ENCODE measurements at places on chromosomes 2 and 18. TPM values are rescaled to one million over a fixed set of nuclear protein-coding genes. Genes with fewer than 3 reads are reported as not detected.

Gene FHL2
- 3.0 TPM for total RNA-seq

Gene DSC2
- 94.1 TPM for total RNA-seq

- H3K4me1 ChIP-seq = no peaks in the 10 kb centered on the region
- no peak overlapping the region for H3K4me3 ChIP-seq
- peaks cover 13% of the 10 kb centered on the region for H3K27me3 ChIP-seq
These were observed 486.0 kb downstream of the RNF144A start for GRCh38 chr2:7403092-7403775.

Gene G6PC2
- total RNA-seq = not detected

DNA sequence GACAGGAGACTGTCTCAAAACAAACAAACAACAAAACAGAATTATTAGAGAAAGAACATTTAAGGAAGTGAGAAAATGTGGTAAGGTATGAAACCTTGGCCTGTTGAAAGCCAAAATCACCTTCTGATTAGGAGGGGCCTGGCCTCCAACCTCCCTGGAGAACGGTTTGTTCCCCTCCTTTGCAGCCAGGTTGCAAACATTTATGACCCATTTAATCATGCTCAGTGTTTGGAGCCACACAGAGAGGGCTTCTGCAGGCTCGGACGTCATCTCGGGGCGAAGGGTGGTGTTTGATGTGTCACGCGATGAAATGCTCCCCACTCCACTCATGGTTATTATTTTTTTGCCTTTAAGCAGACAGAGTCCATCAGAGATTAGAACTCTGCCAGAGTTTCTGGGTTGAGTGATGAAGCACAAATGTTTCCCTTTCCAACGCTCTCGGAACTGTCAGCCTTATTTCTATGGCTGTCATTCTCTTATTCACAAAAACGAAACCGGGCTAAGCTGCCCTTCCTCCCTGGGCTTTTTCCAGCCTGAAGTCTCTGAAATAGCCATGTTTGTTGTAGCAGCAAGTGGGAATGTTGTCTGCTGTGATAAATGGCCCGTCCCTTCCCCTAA is 33.6 kb upstream of the ROCK2 start:
- no peaks in the 10 kb centered on the region for H3K36me3 ChIP-seq
- H3K27me3 ChIP-seq = peaks cover 7% of the 10 kb centered on the region
- no peak overlapping the region for H3K4me3 ChIP-seq
- H3K4me1 ChIP-seq = peaks cover 7% of the 10 kb centered on the region

GRCh38 chr2:86019121-86019520 is 86.6 kb downstream of the POLR1A start:
- no peak overlapping the region for H3K27ac ChIP-seq
- DNase-seq = no peak
- peaks cover 12% of the 10 kb centered on the region for H3K4me1 ChIP-seq

- H3K4me1 ChIP-seq = no peaks in the 10 kb centered on the region
- peaks cover 28% of the 10 kb centered on the region for H3K36me3 ChIP-seq
- no peak overlapping the region for H3K4me3 ChIP-seq
- H3K27ac ChIP-seq = no peak overlapping the region
- DNase-seq = no peak
These were observed 24.2 kb downstream of the WDR75 start for GRCh38 chr2:189465478-189465877.

- no peaks in the 10 kb centered on the region for H3K36me3 ChIP-seq
- H3K4me3 ChIP-seq = no peak overlapping the region
- DNase-seq = no peak
- no peak overlapping the region for H3K27ac ChIP-seq
- H3K4me1 ChIP-seq = peaks cover 3% of the 10 kb centered on the region
These were observed 7.9 kb upstream of the ERMN start for GRCh38 chr2:157333304-157334047.

GRCh38 chr2:40072442-40073232 is 293.6 kb upstream of the THUMPD2 start:
- no peak overlapping the region for H3K27ac ChIP-seq
- DNase-seq = no peak
- no peak overlapping the region for H3K4me3 ChIP-seq
- H3K27me3 ChIP-seq = no peaks in the 10 kb centered on the region
- no peaks in the 10 kb centered on the region for H3K36me3 ChIP-seq
- peaks cover 3% of the 10 kb centered on the region for H3K4me1 ChIP-seq

Gene CDH2
- total RNA-seq = 210 TPM

Gene TRIM43
- not detected for total RNA-seq

- no peaks in the 10 kb centered on the region for H3K4me1 ChIP-seq
- DNase-seq = no peak
- H3K36me3 ChIP-seq = no peaks in the 10 kb centered on the region
- no peak overlapping the region for H3K4me3 ChIP-seq
These were observed 110.0 kb upstream of the TEX51 start for GRCh38 chr2:126788652-126789051.

GRCh38 chr2:236049981-236050380 is 118.2 kb downstream of the GBX2 start:
- peaks cover 21% of the 10 kb centered on the region for H3K36me3 ChIP-seq
- no peak overlapping the region for H3K27ac ChIP-seq
- no peak for DNase-seq
- H3K27me3 ChIP-seq = peaks cover 31% of the 10 kb centered on the region
- H3K4me3 ChIP-seq = no peak overlapping the region

Gene DIS3L2
- total RNA-seq = 59.3 TPM

Gene PROKR1
- 0.12 TPM for total RNA-seq
